ENCODE measurements at places on chromosomes 6 and 20. TPM values are rescaled to one million over a fixed set of nuclear protein-coding genes. Genes with fewer than 3 reads are reported as not detected.

Gene SLC26A8
- total RNA-seq: not detected

Gene SNX9
- total RNA-seq: 20.8 TPM

Gene MBOAT1
- 1.8 TPM for total RNA-seq

Gene FUT9
- total RNA-seq: not detected

Gene TCF21
- total RNA-seq: not detected

Gene STK35
- 18.3 TPM for total RNA-seq

Gene CLDN20
- 0.14 TPM for total RNA-seq

Gene PRL
- not detected for total RNA-seq

Gene BAK1
- 25.6 TPM for total RNA-seq

Gene KIF3B
- 14.2 TPM for total RNA-seq

Gene EFCAB8
- total RNA-seq: not detected

Gene KCNK16
- not detected for total RNA-seq

Gene GNAS-AS1
- total RNA-seq: 0.42 TPM

Gene BIRC7
- not detected for total RNA-seq

Gene ME1
- 29.6 TPM for total RNA-seq

Gene PAQR8
- total RNA-seq: 5.6 TPM

Gene PDE7B
- 0.21 TPM for total RNA-seq

Gene RREB1
- total RNA-seq: 24.9 TPM

Gene WFDC12
- total RNA-seq: not detected

Gene PRICKLE4
- 0.28 TPM for total RNA-seq

Gene TREM2
- 7.9 TPM for total RNA-seq

Gene KCNG1
- 23.8 TPM for total RNA-seq

Gene ABT1
- 20.0 TPM for total RNA-seq

Gene SNX14
- total RNA-seq: 42.5 TPM

Gene NOX3
- not detected for total RNA-seq

Gene KCNK5
- 0.07 TPM for total RNA-seq

Gene ZFP57
- 1.3 TPM for total RNA-seq

Gene ZSCAN23
- total RNA-seq: 1.4 TPM

Gene FLRT3
- 19.9 TPM for total RNA-seq

Gene PERP
- total RNA-seq: 1,006 TPM

Gene SLC17A2
- total RNA-seq: not detected

Gene RAET1L
- total RNA-seq: 27.2 TPM

Gene BNIP5
- not detected for total RNA-seq

Data from airway epithelial cell (primary cell).